NCI-H345 (cell line): ENCODE measurements at places on chromosomes 3 and 15.

GRCh38 chr3:53658613-53659193 lies 164.3 kb downstream of the CACNA1D start:
- DNase-seq: no peak

DNA sequence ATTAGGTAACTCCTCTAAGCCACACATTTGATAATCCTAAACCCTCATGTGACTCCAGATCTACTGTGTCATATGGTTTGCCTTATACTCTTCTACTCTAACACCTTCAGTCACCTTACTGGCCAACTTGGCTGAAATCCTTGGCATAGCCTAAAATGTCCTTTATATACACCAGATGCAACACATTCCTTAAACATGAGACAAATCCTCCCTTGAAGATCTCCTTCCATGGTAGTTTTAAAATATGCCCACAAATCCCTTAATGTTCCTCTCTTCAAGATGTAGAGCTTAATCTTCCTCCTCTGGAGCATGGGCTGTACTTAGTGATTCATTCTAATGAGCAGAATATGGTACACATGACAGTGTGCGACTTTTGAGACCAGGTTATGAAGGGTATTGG lies 238.9 kb downstream of the SUCLG2 start:
- no peak for DNase-seq

GRCh38 chr3:166064476-166064875 lies 227.3 kb upstream of the BCHE start:
- no peak for DNase-seq

DNA sequence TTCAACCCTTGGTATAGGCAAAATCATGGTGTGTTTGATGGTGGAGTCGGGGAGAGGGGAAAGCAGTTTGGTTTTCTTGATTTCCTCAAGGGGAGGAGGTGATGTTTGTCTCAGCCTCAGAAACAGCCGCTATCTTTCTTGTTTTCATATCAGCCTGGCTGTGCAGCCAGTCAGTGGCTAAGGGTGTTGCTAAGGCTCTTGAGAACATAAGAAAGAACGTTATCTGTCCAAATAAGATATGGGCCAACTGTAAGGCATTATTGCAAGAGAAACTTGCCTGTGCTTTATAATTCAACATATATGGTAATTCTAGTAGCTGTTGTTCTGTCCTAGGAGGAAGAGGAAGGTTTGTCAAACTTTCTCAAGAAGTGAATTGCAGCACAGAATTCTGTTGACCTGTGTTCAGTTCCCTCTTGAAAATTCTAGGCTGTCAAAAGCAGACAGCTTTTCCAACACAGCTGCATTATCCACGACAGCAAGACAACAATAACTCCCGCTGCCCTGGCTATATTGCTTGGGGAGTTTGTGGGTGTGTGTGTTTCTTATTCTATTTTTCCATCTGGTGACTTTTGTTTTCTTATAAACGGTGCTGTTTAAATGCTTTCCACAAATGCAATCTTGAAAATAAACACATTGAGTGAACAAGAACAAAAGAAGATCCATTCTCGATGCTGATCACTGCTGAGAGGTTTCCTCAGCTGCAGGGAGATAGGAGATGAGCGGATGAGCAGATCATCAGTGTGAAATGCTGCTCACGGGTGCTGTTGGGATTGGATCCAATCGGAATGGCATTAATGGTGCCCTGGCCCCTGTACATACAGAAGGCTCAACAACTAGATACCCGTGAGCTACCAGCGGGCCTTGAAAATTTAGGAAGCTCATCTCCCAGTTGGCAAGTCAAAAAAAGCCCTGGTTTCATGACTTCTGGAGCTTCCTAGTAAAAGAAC lies 90.8 kb upstream of the TNFAIP8L3 start:
- DNase-seq: no peak

DNA sequence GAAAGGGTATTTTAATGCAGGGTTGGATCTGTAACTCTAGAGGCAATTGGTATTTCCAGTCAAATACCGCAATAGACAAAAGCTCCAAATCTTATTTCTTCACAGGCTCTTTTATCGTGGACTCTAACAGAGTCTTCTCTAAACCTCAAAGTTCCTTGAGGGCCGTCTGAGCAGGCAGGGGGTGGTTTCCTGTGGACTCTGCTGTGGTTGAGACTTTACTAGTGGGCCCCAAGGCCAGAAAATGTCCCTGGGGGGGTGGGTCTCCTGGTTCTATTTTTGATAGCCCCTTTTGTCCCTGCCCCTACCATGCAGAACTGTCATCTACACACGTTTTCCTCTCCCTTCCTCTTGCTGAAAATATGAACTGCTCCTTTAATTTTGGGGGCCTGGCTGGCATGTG lies 80.1 kb downstream of the ASB7 start:
- no peak for DNase-seq

GRCh38 chr3:72909591-72909990 lies 21.7 kb downstream of the GXYLT2 start:
- no peak for DNase-seq

DNA sequence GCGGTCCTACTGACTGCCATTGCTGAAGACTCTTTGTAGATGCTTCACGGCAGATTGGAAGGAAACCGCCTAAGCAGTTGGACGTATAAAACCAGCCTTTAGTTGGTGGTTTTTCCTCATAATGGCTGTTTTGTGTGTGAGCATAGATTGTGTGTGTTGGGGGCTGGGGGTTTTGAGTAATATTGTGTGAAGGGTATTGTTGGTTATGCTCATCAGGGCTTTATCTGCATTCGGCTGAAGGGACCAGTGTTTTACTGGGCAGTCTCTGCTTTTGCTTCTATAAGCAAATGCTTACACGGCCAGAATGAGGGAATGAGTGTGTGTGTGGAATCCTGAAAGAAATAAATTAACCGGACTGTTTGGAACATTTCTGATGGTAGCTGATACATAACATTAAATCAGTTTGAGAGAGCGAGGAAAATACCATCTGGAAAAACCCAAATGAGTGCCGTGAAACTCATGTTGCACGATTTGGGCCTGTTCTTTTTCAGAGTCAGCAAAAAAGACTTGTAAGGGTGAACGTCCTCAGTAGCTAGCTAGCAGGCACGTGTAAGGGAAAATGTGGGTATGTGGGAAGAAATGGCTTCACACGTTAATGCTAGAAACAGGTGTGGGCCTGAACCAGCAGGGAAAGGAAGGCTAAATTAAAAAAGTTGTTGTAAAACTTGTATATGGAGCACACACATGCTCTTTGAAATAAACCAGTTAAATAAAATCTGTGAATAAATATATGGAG lies 1.9 kb downstream of the MITF start:
- DNase-seq: no peak

DNA sequence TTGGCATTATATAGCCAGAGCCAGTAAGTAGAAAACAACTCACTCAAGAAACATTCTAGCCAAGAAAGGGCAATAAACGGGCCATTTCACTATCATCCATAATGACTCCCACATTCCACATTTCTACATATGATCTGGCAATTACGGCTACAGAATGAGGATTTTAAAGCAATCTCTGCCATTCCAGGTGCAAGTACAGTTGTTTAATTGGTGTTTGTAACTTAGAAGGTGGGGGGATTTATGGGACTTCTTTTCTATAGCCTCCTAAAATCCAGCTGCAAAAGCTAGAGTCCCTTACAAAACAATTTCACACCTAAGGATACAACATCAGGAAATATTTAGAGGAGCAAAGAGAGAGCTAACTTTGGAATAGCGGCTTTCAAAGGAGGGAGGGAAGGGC lies 295.4 kb upstream of the RORA start:
- no peak for DNase-seq

DNA sequence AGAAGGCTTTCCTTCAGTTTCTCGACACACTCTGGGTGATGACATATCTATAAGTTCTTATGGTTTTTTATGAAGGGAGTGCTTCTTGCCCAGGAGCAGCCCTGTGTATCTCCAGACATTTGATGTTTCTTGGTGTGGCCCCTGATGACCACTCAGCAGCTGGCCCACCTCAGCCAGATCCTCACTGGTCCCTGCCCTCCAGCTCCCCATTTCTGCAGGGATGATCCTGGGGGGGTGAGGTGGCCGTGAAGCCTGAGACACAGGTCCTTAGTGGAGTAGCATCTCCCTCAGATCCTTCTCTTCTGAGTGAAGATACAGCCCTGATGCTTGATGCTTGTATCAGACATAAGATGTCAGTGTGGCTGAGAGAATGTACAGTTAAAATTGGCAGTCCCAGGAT lies 127.7 kb downstream of the LRRC3B start:
- DNase-seq: no peak

DNA sequence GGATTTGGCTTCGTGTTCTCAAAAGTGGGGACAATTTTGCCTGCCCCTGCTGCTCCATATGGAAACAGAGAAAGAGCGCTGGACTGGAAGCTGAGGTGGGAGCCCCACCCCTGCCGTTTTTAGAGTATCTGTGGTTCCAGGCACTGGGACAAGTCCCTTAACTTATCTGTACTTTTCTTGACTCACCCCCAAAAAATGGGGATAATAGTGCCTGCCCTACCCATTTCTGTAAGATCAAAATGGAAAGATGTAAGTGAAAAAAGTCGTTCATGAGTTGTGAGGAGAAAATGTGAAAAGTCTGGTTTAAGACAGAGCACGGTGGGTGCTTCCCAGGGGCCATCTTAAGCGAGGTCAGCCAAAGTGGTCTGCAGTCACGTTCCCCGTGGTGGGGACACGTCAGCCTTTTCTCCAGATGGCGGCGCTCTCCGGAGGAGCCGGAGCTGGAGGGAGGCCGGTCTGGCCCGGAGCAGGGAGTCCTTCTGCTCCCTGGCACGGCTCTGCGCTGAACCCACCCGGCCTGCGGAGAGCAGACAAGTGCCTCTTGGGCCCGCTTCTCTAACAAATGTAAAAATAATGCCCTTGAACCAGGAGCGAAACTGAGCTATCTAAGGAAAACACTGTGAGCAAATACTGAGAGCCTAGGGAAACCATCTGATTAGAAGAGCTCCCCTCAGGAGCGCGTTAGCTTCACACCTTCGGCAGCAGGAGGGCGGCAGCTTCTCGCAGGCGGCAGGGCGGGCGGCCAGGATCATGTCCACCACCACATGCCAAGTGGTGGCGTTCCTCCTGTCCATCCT lies at the start of gene CLDN18:
TSS of gene CLDN18 (plus strand) at position 690 of the 797 bp plus-strand sequence. CDS start at position 751, 61 bp downstream.
- DNase-seq: no peak

- no peak for DNase-seq
Measured at GRCh38 chr3:43782541-43782940, 91.8 kb downstream of the ABHD5 start.
